CD4-positive, alpha-beta memory T cell (primary cell): ENCODE measurements at places on chromosomes 16 and 17. TPM values are rescaled to one million over a fixed set of nuclear protein-coding genes. Genes with fewer than 3 reads are reported as not detected.

CTRL gene
- total RNA-seq, result 8.6 TPM

BHLHA9 gene
- not detected for total RNA-seq

KRTAP1-1 gene
- total RNA-seq, result not detected

HSBP1 gene
- 30.7 TPM for total RNA-seq

KRT33B gene
- total RNA-seq, result not detected

KRT31 gene
- not detected for total RNA-seq

CCL23 gene
- total RNA-seq, result not detected

CAMTA2 gene
- total RNA-seq, result 63.0 TPM

TLCD1 gene
- total RNA-seq, result 1.0 TPM

GNG13 gene
- not detected for total RNA-seq

KRTAP4-3 gene
- total RNA-seq, result not detected

NEUROD2 gene
- total RNA-seq, result not detected

FOXO3B gene
- 7.1 TPM for total RNA-seq

RBFOX1 gene
- total RNA-seq, result not detected

CACNG5 gene
- total RNA-seq, result not detected

SENP3 gene
- 37.7 TPM for total RNA-seq

GRIN2C gene
- total RNA-seq, result not detected

GAS2L2 gene
- 0.26 TPM for total RNA-seq

RGS9 gene
- 0.67 TPM for total RNA-seq

TBC1D26 gene
- total RNA-seq, result 0.19 TPM

NDUFAB1 gene
- total RNA-seq, result 45.4 TPM

SLC25A19 gene
- total RNA-seq, result 21.8 TPM

PRAC2 gene
- total RNA-seq, result not detected

FAM171A2 gene
- 0.72 TPM for total RNA-seq

ODAD4 gene
- total RNA-seq, result not detected

OR3A3 gene
- not detected for total RNA-seq

SPATA32 gene
- total RNA-seq, result 0.22 TPM
